ENCODE measurements at places on chromosomes 12 and 14.

- H3K4me1 ChIP-seq: no peaks in the 10 kb centered on the region
- no peak overlapping the region for H3K27ac ChIP-seq
- no peaks in the 10 kb centered on the region for H3K27me3 ChIP-seq
- no peaks in the 10 kb centered on the region for H3K36me3 ChIP-seq
These were observed 9.2 kb upstream of the KRT73 start for GRCh38 chr12:52627395-52628110.

- no peak overlapping the region for H3K4me3 ChIP-seq
- DNase-seq: no peak
- no peaks in the 10 kb centered on the region for H3K27me3 ChIP-seq
- no peak overlapping the region for H3K27ac ChIP-seq
- H3K36me3 ChIP-seq: no peaks in the 10 kb centered on the region
These were observed 6.7 kb upstream of the MORN3 start for GRCh38 chr12:121676190-121676589.

DNA sequence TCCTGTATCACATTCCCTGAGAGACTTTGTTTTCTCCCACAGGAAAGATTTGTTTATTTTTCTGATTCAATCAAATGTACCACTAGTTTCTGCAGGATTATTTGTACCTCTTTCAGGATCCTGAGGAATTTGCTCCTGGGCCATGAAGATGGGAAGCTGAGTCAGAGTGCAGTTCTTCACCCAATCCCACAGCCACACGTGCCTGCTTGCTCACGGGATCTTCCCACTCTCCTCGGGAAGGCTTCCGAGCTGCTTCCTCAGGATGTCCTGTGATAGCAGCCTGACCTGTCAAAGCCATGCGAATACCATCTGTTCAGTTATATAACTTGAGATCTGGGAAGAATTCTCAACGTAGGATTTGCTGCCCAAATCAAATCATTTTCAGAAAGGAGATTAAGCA, 41.8 kb upstream of the HIF1A start:
- no peaks in the 10 kb centered on the region for H3K36me3 ChIP-seq
- DNase-seq: no peak
- H3K4me1 ChIP-seq: no peaks in the 10 kb centered on the region
- H3K4me3 ChIP-seq: no peak overlapping the region
- no peak overlapping the region for H3K27ac ChIP-seq

GRCh38 chr14:66514213-66514612, 6.3 kb downstream of the GPHN start:
- no peak for DNase-seq
- H3K36me3 ChIP-seq: no peaks in the 10 kb centered on the region
- no peaks in the 10 kb centered on the region for H3K4me1 ChIP-seq
- no peak overlapping the region for H3K27ac ChIP-seq

GRCh38 chr14:86707071-86707470, 1177.1 kb downstream of the FLRT2 start:
- H3K27me3 ChIP-seq: no peaks in the 10 kb centered on the region
- DNase-seq: no peak
- no peaks in the 10 kb centered on the region for H3K36me3 ChIP-seq
- no peak overlapping the region for H3K27ac ChIP-seq
- H3K4me1 ChIP-seq: no peaks in the 10 kb centered on the region

DNA sequence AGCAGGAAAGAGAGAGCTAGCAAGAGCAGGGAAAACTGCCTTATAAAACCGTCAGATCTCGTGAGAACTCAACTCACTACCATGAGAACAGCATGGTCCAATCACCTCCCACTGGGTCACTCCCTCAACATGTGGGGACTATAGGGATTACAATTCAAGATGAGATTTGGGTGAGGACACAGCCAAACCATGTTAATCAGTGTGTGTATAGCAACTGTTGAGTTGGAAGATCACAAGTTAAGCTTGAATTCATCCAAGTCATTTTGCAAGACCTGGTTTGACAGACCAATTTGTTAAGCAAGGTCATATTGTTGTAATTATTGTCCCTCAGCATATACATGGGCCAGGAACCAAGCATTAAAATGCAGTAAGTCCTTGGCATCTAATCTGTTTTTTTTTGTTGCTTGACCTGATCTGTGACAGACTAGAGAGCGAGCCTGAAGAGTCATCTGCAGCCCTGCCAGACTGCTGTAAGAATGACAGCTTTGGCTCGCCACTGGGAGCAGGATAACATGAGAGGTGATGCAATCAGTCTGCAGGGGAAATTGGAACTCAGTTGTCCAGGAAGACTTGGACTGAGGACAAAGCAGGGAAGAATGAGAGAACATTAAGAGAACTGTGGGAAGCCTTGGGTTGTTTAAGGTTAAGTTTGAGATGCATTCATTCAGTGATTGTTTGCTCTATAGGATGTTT, 297.6 kb upstream of the SEL1L start:
- H3K4me3 ChIP-seq: no peak overlapping the region
- no peak overlapping the region for H3K27ac ChIP-seq
- DNase-seq: no peak

GRCh38 chr12:119826661-119827445, 50.3 kb downstream of the CIT start:
- DNase-seq: no peak
- H3K36me3 ChIP-seq: no peaks in the 10 kb centered on the region
- H3K4me3 ChIP-seq: no peak overlapping the region
- no peaks in the 10 kb centered on the region for H3K4me1 ChIP-seq
- no peaks in the 10 kb centered on the region for H3K27me3 ChIP-seq
- H3K27ac ChIP-seq: no peak overlapping the region

DNA sequence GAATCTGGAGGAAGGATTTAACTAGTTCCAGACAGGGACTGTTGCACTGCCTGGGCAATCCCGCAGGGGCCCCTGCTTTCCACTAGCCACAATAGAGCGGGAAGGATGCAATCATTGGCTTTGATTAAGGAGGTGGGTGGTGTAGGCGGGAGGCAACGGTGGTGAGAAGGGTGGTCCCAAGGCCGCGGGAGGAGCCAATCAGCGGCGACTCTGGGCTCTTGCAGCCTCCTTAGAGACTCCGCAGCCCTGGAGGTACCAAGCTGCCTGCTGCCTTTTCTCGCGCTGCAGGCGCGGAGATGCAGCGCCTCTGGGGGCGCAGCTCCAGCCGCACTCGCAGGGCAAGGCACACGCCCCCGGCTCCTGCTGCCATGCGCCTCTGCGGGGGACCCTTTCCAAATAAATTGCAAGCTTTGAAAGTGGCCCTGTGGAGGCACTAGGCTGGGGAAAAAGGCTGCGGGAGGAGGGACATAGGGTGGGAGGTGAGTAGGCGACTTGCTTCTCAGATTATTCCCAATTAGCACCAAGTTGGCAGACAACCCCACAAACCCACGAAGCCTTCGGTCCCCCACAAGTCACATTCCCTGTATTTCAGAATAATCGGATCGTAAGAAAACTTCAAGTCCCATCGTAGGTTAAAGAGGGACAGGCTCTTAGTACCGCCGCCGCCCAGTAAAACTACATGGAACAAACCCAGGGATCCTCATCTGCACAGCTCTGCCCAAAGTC, 858 bp upstream of the KCNA1 start:
- H3K36me3 ChIP-seq: no peaks in the 10 kb centered on the region
- peaks cover 23% of the 10 kb centered on the region for H3K4me1 ChIP-seq
- peaks cover 6% of the 10 kb centered on the region for H3K27me3 ChIP-seq
- peak overlapping the region; percentile 76 for H3K4me3 ChIP-seq
- no peak for DNase-seq

DNA sequence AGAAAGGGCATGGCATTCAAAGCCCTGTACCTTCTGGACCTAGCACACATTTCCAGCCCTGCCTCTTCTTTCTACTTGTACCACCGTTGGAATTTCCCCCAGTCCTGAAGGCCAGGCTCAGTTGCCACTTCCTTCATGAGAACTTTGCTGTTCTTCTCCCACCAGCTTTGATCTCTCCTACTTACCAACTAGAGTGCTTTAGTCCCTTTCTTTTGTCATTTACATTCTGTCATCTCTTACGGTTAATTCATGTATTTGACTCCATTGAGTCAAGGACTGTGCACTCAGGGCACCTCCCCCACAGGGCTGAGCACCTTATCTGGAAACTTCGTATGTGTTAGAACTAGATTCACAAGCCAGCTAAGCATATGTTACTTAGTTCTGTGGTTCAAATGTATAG, 26.3 kb downstream of the BICDL1 start:
- no peaks in the 10 kb centered on the region for H3K4me1 ChIP-seq
- no peaks in the 10 kb centered on the region for H3K36me3 ChIP-seq
- no peak for DNase-seq
- H3K27me3 ChIP-seq: no peaks in the 10 kb centered on the region
- no peak overlapping the region for H3K27ac ChIP-seq

- H3K4me3 ChIP-seq: no peak overlapping the region
- no peak overlapping the region for H3K27ac ChIP-seq
- no peak for DNase-seq
These were observed 17.8 kb downstream of the SLC8A3 start for GRCh38 chr14:70170976-70171375.

DNA sequence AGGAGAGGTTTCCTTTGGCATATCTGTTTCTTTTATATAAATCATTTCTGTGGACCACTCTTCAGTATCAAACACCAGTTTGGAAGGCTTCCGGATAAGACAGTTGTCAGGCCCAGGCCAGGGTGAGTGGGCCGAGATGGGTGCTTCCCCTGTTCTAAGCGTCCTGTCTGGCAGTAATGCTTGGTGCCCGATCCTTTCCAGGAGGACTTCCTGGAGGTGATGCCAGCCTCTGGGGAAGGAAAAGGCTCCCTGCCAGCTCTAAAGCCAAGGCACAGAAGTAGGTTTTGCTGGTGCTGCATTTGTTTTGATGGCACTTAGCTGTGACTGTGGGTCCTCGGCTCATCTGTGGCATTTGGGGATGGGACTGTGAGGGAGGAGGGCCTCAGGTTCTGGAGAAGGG, 124.4 kb upstream of the RTL1 start:
- H3K27ac ChIP-seq: no peak overlapping the region
- no peaks in the 10 kb centered on the region for H3K27me3 ChIP-seq
- H3K4me1 ChIP-seq: no peaks in the 10 kb centered on the region

DNA sequence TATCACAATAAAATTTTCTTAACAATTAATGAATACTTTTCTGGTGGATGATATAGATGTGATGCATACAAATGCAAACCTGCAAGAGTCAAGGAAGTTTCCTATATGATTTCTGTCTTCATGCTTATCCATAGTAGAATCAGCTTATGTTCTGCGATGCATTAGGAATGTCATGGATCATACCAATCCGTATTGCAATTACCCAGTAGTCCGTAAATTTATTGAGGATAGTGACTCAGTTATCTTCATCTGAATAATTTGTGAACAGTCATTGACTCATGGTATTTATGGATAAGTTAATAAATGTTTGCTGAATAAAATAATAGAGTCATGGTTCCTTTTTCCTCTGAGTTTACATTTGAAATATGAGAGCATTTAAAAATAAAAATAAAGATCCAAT, 483.4 kb downstream of the LRFN5 start:
- no peaks in the 10 kb centered on the region for H3K36me3 ChIP-seq
- no peak overlapping the region for H3K4me3 ChIP-seq
- H3K27me3 ChIP-seq: no peaks in the 10 kb centered on the region
- no peaks in the 10 kb centered on the region for H3K4me1 ChIP-seq
- no peak for DNase-seq
- no peak overlapping the region for H3K27ac ChIP-seq
